Activated naive CD8-positive, alpha-beta T cell treated with anti-CD3 and anti-CD28 coated beads for 36 hours (primary cell): ENCODE measurements at places on chromosomes 6 and 20.

DNA sequence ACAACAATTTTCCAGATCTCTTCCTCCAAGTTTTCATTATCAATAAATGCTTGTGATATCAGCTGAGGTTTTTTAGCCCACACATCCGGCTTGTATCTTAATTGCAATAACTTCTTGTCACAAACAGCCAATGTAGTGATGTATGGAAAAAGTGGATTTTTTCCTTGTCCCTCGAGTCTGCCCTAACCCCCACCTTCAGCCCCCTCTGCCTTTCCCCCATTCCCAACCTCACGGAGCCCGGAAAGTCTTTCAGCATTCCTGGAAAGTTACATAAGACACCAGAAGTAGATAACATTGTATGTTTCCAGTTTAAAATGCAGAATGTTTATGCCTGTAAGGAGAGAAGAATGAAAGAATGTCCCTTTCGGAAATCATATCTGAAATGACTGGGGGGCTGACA is 179.2 kb upstream of the PHACTR1 start:
- no peak for DNase-seq

DNA sequence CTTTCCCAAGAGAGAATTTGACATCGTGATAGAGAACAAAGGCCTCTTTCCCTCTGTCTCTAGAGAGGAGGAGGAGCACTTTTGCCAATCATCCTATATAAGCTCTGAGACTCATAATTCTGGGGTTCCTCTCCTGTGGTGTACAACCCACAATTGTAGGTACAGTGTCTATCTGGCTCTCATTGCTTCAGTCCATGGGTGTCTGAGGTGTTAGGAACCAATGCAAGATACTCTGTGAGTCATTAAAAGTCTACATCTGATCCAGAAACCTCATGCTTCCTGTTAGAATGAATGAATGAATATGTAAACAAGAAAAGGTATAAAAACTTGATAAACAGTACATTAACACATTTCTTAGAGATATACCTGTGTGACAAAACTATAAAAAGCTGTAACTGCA is 356.7 kb downstream of the QKI start:
- DNase-seq, result no peak

GRCh38 chr6:32290886-32291450 is 67.1 kb upstream of the NOTCH4 start:
- no peak for DNase-seq

- no peak for DNase-seq
These were observed 26.2 kb upstream of the SRF start for GRCh38 chr6:43144879-43145278.

GRCh38 chr20:40494248-40494647 is 194.8 kb downstream of the MAFB start:
- DNase-seq, result no peak

GRCh38 chr6:162211022-162211421 is 516.5 kb downstream of the PRKN start:
- no peak for DNase-seq

- peak; percentile 85 for DNase-seq
These were observed at the start of gene TXLNB for GRCh38 chr6:139291813-139292619. Gene TXLNB, minus strand, starts transcription at chr6:139291998. Its CDS starts 3,099 bp downstream, at chr6:139288899.

DNA sequence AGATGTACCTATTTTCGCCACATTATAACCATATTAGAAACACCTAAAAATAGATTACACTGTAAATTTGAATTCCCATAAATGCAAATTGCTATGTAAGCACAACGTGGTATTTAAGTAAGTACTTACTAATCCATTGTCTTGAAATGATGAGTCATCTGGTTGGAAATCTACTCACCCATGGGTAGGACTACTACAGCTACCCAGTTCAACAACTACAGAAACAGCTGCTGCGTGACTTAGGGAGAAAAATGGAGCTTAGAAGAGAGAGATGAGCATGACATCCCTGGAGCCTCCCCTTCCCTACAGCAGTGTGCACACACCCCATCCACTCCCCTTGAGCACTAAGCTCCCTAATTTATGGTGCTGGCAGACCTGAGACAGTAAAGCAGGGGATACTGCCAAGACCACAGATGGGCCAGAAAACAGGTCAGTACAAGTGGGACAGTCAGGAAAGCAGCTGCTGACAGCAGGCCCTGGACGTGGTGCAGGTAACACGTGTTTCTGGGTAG is 26.9 kb downstream of the RRAGD start:
- DNase-seq, result no peak

DNA sequence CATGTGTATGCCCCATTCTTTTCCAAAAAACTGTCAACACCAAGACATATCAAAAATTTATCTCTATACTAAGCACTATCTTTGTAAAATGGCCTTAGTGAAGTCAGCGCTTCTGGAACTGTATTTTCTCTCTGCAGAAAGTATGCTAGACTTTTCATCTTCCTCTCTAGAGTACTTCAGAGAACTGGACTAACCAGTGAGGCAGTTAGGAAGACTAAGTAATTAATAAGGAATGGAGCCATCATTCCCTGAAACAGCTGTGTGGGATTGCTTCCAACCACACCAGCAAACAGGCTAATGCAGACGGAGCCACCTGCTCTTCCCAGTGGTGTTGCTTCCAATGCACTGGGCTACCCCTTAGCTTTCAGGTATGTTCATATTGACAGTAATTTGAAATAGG is 169.1 kb upstream of the FUT9 start:
- DNase-seq, result no peak

- no peak for DNase-seq
These were observed 49.3 kb upstream of the FAM83C start for GRCh38 chr20:35341366-35342028.

GRCh38 chr6:42269553-42269952 is 51.9 kb upstream of the MRPS10 start:
- peak; percentile 40 for DNase-seq

DNA sequence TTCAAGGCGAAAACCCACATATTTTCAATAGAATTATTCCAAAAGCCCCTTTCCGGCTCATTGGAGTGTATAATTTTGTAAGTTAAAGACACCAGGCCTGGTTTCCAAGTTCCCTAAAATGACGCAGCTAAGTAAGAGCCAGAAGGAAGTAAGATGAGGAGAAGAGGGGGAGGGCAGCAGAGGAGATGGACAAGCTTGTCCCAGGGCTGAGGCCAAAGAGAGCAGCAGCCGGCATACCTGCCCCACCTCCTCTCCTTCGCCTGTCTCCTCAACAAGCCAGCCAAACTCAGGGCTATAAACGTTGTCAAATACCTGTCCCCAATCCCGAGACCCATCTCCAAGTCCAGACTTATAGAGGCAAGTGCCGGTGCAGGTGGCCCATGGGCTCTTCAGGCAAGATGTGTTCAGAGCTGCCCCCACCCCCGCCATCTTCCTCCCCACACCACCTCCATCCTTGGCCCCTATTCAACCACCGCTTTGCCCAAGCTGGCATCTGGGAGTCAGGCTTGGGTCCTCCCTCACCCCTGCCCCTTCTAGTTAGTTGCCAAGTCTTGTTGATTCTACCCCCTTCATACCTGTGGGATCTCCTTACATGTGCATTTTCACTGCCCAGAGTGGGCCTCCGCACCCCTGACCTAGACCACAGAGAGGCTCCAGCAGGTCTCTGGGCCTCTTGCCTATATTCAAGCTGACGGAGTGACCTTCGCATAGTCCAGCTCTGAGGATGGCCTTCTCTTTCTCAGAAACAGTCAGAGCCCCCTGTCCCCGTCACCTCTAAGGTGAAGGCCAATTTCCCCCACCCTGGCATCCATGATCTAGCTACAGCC is 75.7 kb upstream of the SIRPA start:
- no peak for DNase-seq

GRCh38 chr20:63330940-63331339 is 30.2 kb downstream of the CHRNA4 start:
- no peak for DNase-seq
